ENCODE measurements at places on chromosomes 3 and 15.

- no peak for DNase-seq
Measured at GRCh38 chr15:81091889-81092558, 42.0 kb upstream of the CFAP161 start.

DNA sequence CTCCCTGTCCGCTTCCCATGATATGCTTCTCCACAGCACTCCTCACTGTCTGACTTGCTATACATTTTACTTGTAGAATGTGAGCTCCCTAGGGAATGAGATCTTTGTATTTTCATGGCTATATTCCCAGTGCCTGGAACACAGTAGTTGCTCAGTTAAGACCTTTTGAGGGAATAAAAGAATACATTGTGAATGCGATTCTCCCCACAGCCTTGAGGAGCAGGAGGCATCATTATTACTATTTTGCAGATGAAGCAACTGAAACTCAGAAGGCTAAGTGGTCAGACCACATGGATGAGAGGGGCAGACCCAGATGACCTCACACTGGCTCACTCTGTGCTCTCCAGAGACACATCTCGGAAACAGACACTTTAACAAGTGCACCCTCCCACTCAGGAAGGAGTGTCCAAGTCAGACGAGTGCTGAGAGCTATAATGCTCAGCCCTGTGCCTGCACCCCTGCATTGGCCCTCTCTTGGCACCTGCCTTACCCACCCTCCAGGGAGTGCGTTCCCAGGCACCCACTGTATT lies 46.8 kb downstream of the SST start:
- no peak for DNase-seq

DNA sequence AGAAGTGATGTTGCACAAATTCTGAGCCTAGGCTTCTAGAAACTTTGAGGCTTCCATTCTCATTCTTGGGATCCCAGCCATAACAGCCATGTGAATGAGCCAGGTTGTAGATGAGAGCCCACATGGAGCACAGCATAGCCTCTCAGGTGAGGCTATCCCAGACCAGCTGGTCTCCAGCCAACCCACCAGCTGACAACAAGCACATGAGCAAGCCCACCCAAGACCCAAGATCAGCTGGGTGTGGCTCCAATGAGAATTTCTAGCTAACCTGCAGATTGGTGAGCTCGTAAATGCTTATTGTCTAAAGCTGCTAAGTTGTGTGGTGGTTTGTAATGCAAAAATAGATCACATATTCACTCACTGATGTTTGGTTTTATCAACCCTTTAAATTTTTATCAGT lies 14.4 kb downstream of the KY start:
- DNase-seq, result no peak

DNA sequence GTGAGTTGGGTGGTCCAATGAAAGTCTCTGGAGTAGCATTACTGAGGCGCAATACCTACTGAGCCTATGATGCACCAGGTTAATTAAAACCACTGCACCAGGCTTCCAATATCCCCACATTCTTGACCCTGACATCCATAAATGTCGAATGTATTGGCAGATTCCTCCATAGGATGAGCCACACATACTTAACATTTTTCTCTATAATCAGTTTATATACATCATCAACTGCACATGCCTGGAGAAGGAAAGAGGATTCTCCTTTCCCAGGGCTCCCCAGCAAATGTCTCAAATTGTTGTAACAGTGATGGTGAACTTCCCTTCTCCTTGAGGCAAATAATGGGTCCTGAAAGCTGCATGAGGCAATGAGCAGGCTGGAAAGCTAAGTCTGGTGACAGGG lies 82.3 kb upstream of the LPP start:
- DNase-seq, result no peak

DNA sequence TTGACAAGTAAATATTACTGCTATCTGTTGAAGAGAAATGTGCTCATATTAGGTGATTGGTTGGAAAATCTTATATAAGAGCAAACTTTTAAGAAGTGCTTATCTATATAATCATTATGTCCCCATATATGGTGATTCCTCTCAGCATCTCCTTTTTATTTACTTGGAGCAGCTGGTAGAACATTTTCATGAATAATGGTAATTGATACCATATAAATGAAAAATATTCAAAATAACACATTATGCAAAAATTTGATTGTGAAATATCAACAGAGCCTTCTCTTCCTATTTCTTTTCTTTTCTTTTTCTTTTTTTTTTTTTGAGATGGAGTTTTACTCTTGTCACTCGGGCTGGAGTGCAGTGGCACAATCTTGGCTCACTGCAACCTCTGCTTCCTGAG lies 56.2 kb downstream of the ROBO2 start:
- no peak for DNase-seq

- no peak for DNase-seq
Measured at GRCh38 chr15:62998262-62998890, 44.2 kb upstream of the TPM1 start.

- DNase-seq, result no peak
Measured at GRCh38 chr15:28962851-28963710, 77.3 kb downstream of the APBA2 start.

- DNase-seq, result no peak
Measured at GRCh38 chr3:49740427-49740826, 16.7 kb upstream of the GMPPB start.

DNA sequence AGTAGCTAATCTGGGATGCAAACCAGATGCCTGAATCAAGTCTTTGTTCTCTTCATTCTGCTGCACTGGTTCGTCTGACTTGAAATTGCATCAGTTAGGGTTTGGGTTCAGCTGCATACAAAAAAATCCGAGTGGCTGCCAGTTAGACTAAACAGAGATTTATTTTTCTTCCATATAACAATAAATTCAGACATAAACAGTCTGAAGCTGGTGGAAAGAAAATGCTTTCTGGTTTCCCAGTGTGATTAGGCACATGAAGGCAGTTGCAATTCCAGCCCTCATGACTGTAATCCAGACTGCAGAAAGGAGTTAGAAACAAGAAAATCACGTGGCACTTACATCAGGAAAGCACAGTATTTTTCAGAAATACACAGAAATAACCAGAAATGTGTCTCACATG lies 930.7 kb downstream of the MCTP2 start:
- no peak for DNase-seq

Measured in GM12892 (cell line).